Caco-2 (cell line): ENCODE measurements at places on chromosomes 1 and 21. TPM values are rescaled to one million over a fixed set of nuclear protein-coding genes. Genes with fewer than 3 reads are reported as not detected.
A peak's percentile ranks its signal among the peaks of the same experiment; 100 is the strongest.

DNA sequence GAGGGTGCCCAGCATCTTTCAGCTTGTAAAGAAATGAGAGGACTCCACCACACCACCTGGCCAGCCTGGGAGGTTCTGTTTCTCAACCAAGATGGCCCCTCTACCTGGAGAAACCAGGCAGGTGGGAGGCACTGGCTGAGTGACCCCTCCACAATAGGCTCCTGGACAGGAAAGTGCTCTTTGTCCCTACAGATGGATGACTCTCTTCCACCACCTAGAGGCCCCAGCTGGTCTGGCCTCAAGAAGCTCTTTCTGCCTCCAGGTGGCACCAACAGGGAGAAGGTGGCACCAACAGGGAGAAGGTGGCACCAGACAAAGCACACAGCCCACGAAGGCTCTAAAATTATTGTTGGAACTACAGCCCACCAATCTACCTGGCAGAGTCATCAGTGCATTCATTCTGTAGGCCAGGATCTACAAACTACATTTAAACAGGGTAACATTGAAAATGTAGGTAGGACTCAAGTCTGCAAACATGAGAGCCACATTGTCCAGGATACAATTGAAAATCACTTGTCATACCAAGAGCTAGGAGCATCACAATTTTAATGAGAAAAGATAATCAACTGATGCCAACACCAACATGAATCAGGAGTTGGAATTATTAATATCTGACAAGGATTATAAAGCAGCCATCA lies 14.4 kb downstream of the TMPRSS3 start:
- peak; percentile 64 for DNase-seq

DNA sequence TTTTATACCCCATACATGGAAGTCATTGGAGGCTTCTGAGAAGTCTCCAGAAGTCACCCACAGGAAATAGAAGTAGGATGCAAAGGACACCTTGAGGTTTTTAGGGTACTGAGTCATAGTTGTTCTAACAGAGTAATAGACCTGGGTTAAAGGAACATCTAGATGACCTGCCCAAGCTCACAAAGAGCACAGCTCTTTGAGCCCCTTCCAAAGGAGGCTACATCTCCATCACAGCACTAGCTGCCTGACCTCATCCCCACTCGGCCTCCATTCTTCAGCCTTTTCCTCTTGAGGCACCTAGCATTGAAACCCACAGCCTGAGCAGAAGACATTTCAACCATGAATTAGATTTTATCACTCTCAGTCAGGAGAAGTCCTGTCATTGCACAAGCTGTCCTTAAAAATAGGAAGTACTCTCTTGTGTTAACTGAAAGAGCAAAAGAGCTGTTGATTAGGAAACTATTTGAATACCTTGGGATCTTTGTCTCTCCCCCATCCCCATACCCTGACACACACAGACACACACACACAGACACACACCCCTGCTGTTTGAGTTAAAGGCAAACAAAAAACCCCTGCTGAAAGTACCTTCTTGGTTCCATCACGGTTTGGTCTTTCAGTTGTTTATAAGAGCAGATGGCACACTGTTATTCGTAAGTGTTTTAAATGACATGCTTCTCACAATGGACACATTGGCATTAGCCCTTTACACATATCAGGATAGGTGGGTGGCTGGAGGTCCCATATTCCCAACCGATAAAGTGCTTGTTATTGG lies 22.2 kb downstream of the MKNK1 start:
- no peak for DNase-seq

- no peak for DNase-seq
Observed at GRCh38 chr1:216815260-216816131, 92.3 kb upstream of the ESRRG start.

DNA sequence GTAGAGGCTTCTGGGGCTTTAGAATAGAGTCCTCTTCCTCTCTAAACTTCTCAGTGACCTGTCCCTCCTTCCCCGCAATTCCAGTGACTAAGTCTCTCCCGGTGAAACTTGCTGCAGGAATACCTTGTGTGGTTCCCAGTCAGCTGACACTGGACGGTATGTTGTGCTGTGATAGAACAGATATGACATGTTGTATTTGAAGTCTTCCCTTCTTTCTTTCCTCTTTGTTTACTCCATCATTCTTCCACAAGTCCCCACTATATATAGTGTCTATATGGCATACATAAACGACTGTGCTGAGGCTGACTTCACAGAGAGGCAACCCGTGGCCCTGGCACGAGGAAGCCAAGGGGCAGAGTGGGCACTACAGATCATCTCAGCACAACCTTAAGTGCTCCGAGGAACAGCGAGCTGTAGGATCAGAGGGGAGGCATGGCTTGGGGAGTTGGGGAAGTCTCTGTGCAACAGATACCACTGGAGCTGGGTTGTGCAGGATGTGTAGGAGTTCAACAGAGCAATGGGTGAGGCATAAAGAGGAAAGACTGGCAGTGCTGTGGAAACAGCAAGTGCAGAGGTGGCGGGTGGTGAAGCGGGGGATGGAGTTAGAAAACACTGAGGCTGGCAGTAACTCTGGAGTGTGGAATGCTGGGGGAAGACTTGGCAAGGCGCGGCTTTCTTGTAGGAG lies 237.8 kb downstream of the TRABD2B start:
- DNase-seq, result no peak

GRCh38 chr1:241485554-241485992 lies 34.0 kb downstream of the FH start:
- DNase-seq, result peak; percentile 13

GRCh38 chr21:44557491-44558328 lies 885 bp downstream of the KRTAP10-3 start:
- no peak for DNase-seq

GRCh38 chr1:4549930-4550329 lies 104.5 kb upstream of the AJAP1 start:
- no peak for DNase-seq

ERICH3 gene
- not detected in 2 replicates for total RNA-seq

DMBX1 gene
- total RNA-seq, result 0.16 TPM in 1 of 2 replicates, not detected in the other

TFF3 gene
- total RNA-seq, result 65.8 and 119 TPM in 2 replicates

ECM1 gene
- 0.95 and 2.4 TPM in 2 replicates for total RNA-seq
